ENCODE measurements at places on chromosomes 5 and 9. TPM values are rescaled to one million over a fixed set of nuclear protein-coding genes. Genes with fewer than 3 reads are reported as not detected.

TMEM215 gene
- total RNA-seq: not detected

TSLP gene
- total RNA-seq: 0.21 TPM

DCAF12 gene
- total RNA-seq: 41.4 TPM

NAIP gene
- total RNA-seq: 2.1 TPM

CDH9 gene
- total RNA-seq: not detected

SUSD3 gene
- 7.7 TPM for total RNA-seq

GARIN3 gene
- 0.22 TPM for total RNA-seq

STPG3 gene
- total RNA-seq: not detected

Measured in activated T-cell treated with anti-CD3 and anti-CD28 coated beads, Interleukin-2, amount 50 U/mL, for 4 hours (primary cell).